Muscle of arm (tissue), 14 donors: ENCODE measurements at places on chromosomes 5 and 9. TPM values are rescaled to one million over a fixed set of nuclear protein-coding genes. Genes with fewer than 3 reads are reported as not detected.
A peak's percentile ranks its signal among the peaks of the same experiment; 100 is the strongest.

The TAL2 gene
- polyA plus RNA-seq = 19.7 TPM

DNA sequence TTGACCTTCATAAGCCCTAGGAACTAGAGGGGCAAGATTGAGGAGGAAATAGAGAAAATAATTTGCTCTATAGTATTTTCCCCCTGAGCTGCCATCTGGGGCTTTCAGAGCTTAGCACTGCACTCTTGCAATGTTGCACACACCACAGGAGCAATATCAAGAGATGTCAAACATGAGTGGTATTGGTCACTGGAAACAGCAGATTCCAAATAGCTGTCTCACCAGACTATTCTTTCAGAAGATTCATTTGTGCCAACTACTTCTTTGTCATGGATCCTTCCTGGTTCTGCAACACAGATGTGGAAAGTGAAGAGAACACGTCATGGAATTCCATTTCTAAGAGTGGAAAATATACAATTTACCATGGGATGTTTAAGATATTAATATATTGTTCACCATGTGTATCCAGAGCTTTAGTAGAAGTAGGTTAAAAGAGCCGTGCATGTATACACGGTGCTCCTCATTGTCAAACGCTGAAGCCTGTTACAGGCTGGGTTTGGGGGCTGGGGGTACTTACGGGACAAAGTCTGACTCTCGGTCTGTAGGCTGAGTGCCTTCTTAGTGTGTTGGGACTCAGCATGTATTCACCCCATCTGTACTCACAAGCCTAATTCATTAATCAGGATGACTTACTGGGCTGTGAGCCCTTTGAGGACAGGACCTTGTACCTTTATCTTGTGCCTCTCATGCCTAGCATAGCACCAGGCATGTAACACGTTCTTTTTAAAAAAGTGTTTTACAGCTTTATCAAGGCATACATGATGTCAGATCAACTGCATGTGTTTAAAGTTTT is 31.4 kb upstream of the GDNF start:
- no peak for DNase-seq

- DNase-seq = no peak
Observed at GRCh38 chr5:151581347-151581746, 9.8 kb downstream of the FAT2 start.

DNA sequence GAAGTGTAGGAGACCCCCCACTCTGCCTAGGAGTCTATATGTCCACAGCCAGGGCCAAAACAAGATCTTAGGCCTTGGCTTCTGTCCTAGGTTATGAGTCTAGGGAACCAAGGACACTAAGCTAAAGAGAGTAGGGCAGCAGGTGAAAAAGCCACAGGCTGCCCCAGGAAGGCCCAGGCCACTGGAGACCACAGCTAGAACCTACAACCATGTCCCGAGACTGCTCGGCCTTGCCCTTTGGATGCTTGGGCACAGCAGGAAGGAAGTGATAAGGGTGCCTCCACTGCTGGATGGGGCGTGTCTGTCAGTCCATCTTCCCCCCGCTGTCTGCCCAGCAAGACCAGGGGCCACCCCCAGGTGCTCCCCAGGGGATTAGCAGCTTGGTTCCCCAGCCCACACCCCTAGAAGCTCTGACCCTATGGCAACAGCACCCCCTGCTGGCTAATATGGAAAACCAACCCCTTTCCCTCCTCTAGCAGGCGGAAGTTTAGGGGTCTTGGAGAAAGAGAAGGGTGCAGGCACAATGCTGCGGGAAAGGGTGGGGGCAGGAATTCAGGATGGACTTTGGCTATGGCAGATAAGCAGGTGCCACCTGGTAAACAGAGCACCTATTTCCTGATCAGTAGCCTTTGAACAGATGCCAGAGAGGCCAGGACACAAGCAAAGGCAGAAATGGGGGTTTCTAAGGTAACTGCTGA is 10.5 kb upstream of the IRF1 start:
- DNase-seq = peak; percentile 46

GRCh38 chr9:114285166-114285867 is 37.6 kb upstream of the ORM1 start:
- peak; percentile 76 for DNase-seq

DNA sequence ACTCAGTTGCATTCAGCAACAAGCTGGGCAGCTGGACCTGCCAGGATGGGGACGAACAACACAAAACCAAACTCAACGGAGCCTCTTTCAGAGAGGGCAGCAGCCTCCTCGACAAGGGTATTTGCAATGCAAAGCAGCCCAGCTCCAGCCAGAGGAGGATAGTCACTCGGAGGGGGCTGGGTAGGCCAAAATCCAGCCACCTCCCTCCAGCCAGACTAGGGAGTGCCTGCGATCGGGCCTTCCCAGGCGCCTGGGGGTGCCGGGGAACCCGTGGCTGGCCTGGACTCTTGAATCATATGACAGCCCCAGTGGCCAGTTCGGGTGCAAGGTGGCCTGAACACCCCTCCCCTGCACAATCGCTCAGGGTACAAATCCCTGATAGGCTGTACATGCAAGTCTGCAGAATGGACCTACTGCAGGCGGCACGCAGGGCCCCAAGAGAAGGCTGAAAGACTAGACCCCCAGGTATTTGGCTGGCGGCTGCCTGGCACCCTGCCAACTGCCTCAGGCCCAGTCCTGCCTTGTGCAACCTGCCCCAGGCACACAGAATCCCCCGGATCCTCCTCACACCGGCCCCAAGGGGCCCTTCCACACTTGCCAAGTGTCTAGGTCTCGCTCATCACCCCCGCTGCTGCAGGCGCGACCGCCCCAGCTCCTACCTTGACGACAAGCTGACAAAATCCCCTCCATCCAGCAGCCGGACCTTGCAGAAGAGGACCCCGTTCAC is 1.3 kb downstream of the EEIG1 start:
- no peak for DNase-seq

GRCh38 chr5:8756498-8757084 is 789.3 kb downstream of the SEMA5A start:
- no peak for DNase-seq

DNA sequence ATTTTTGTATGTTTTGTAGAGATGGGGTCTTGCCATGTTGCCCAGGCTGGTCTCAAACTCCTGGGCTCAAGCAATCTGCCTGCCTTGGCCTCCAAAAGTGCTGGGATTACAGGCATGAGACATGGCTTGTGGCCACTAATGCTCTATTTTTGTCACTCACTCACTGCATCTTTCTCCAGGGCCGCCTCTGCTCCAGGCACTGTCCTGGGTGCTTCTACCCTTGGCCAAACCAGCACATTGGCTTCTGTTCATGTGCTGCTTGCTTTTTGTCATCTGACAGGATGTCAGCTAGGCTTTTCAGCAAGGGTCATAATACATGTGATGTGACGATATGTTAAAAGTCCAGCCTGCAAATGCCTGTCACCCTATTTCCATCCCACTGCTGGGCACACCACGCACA is 3.2 kb downstream of the ODF2 start:
- DNase-seq = no peak
